Activated naive CD4-positive, alpha-beta T cell treated with Interleukin-2 at 50 U/mL for 16 hours (primary cell): ENCODE measurements at places on chromosomes 6 and 20.

GRCh38 chr20:48455651-48456365 lies 372.0 kb downstream of the PREX1 start:
- no peak for DNase-seq

DNA sequence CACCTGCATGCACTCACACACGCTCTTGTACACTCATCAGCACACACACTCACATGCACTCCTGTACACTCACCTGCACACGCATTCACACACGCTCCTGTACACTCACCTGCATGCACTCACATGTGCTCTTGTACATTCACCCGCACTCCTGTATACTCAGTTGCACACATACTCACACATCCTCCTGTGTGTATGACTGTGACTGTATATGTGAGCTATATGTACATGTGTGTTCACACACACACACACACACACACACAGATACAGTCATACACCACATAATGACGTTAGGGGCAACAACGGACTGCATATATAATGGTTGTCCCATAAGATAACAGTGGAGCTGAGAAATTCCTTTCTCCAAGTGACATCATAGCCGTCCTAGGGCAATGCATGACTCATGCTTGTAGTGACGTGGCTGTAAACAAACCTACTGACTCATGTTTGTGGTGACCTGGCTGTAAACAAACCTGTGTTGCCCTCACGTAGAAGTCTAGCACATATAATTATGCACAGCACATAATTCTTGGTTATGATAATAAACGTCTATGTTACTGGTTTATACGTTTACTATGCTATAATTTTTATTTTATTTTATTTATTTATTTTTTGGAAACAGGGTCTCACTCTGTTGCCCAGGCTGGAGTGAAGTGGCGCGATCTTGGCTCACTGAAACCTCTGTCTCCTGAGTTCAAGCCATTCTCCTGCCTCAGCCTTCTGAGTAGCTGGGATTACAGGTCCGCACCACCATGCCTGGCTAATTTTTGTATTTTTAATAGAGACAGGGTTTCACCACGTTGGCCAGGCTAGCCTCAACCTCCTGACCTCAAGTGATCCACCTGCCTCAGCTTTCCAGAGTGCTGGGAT lies 22.8 kb upstream of the TAF4 start:
- DNase-seq: peak; percentile 6

GRCh38 chr6:83371423-83371822 lies 59.4 kb downstream of the ME1 start:
- DNase-seq: no peak

- DNase-seq: no peak
Measured at GRCh38 chr20:20461551-20461950, 93.6 kb downstream of the INSM1 start.

GRCh38 chr6:9481292-9482029 lies 933.4 kb downstream of the TFAP2A start:
- no peak for DNase-seq

DNA sequence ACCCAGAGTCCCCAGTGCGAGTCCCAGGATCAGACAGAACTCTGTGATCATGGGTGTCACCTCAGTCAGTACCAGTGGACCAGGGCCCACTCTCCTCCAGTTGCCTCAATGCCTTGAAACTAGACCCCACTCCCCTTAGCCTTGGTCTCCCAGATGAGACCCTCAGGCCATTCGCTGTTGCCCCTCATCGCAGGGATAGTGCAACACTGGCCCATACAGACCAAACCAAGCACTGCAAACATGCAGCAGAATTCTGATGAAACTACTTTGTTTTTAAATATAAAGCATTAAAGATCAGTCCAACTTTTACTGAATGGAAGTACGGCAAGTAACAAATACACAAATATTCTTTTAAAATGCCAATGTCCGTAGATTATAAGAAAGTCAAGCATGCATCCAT lies 101.2 kb upstream of the NT5E start:
- no peak for DNase-seq

GRCh38 chr6:147423111-147423510 lies 85.4 kb upstream of the SAMD5 start:
- DNase-seq: no peak

DNA sequence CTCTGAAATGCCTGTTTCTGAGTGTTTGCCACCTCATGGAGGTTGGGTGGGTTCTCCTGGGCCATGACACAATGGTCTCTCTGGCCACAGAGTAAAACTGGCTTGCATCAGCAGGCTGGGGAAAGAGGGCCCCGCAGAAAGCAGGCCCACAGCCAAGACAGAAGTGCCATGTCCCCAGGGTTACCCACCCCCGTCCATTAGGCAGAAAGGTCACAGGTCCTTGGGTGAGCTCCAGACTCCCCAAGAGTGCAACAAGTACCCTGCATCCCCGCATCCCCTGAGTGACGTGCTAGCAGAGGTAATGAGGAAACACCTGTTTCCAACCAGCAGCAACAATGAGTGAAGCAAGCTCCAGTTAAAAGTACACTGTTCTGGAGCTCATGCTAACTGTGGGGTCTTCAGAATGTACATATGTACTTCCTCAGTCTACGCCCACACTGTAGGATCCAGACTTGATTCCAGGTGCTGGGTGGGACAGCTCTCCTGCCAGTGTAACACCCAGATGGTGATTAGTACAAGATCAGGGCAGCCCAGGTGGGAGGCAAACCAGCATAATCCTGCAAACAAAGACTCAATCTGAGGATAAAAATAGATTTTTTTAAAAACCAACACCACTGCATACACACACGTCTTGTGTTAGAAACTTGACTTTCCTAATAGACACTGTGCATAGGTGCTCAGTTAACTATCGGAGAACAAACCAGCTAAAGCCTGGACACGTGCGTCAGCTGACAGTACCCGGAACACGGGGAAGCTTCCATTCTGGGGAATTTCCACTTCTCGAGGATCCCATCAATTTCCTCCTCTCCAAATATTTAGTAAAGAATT lies 31.5 kb downstream of the RRBP1 start:
- DNase-seq: no peak

GRCh38 chr20:35607003-35607735 lies 8.5 kb upstream of the SPAG4 start:
- DNase-seq: no peak

DNA sequence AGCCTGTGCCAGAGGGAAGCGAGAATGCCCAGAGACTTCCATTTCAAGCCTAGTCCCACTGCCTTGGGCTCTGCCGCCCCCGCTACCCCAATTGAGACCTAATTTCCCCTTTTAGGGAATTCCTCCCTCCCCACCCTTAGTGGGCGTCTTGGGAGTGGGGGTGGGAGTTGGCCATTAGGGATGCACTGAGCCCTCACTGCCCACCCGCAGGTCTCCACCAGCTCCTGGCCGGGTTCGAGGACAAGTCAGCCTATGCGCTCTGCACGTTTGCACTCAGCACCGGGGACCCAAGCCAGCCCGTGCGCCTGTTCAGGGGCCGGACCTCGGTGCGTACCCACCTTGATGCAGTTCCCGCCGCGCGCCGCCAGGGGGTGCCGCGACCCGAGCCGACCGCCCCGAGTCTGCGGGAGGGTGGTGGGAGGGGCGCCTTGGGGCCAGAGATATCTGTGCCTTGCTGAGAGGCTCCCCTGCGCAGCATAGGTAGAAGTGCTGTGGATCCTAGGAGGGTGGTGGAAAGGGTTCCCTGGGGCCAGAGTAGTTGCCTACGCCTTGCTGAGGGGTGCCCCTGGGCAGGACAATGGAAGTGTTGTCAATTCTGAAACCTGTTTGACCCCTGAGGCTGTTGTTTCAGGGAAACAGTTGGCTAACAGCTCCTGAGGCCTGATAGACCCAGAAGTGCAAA lies 9.2 kb downstream of the ITPA start:
- peak; percentile 81 for DNase-seq

DNA sequence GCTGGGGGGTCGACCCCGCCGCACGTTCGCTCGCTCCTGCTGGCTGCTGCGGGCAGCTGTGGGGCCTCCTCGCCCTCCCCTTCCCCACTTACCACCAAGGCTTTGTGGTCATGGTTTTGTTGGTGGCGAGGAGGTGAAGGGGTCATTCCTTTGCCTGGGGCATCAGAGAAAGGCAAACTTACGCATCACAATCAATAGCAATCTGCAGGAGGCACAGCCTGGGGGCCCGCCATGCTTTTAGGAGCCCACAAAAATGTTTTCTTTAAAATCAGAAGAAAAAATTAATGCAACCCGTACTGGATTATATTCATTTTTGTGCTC lies 137.0 kb downstream of the IMPG1 start:
- DNase-seq: no peak

DNA sequence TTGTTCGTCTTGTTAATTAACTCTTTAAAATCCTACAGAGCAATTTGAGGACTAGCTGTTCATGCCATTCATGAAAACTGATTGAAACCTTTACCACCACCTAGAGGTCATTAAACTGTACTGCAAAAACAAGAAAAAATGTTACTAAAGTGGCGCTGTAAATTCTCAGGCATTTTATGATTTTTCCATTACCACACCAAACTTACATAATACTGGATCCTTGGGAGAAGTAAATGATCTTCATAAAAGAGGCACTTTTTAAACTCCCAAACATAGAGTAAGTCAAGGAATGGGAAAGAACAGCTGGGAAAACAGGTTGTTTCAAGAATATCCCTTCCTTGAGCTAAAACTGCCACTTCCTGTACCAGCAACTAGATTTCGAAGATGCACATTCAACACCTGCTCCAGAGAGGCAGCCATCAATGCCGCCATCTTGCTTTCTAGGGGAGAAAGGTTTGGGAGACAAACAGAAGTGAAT lies 54.3 kb downstream of the MYLIP start:
- DNase-seq: no peak

DNA sequence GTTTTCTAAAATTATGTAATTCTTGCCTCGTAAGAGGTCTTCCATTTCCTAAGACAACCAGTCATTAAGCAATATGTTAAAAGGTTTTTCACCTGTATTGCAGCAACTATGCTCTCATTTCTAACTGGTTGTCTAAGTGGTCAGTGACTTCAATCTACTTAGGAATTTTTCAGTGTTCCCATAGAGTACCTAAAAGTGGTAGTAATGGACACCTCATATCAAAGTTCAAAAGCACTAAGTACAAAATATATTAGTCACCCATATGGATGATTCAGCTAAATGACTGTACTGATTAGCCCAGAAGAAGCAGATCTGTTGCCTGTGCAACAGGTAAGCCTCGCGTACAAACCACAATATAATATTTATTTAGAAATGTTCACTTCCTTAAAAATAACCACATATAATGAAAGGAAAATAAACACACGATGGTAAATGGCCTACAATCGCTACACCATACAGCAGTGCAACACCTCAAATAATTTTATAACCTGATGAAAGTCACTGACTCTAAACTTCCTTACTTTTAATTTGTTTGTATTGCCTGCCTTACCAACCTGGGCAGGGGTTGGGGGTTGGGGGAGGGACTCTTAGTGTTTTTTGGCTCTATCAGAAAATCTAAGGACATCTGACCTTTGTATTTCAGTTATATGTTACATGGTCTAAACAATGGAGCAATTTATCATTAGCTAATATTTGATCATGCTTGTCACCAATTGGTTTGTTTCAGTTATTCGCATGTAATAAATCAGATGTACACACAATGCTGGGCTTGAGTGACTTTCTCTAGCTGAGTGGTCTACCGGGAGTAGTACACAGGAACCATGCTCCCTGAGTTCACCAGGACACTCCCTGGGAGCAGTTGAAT lies 105.9 kb downstream of the HIVEP2 start:
- no peak for DNase-seq

- DNase-seq: peak; percentile 50
Measured at GRCh38 chr20:5557123-5557522, 193.1 kb upstream of the SHLD1 start.

DNA sequence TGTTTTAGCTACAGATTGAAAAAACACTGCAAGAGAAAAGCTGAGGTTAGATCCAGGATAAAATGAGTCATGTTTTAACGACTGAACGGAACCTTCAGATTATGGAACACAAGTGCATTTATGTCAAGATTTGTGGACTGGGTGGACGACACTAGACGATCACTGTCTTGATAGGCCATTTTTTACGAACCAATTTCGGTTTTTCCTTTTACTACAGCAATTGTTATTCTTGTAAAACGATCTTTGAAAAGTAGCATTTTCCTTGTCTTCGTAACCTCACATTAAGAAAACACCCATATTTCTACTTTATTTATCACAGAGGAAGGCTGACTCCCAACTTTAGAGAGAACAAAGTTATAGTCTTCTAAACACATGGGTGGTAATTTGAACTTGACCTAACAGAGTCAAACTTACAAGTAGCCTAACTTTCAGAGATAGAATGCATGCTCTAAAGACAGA lies 294.2 kb upstream of the TCF21 start:
- DNase-seq: no peak

GRCh38 chr20:44970243-44970757 lies 4.0 kb downstream of the STK4 start:
- DNase-seq: no peak

DNA sequence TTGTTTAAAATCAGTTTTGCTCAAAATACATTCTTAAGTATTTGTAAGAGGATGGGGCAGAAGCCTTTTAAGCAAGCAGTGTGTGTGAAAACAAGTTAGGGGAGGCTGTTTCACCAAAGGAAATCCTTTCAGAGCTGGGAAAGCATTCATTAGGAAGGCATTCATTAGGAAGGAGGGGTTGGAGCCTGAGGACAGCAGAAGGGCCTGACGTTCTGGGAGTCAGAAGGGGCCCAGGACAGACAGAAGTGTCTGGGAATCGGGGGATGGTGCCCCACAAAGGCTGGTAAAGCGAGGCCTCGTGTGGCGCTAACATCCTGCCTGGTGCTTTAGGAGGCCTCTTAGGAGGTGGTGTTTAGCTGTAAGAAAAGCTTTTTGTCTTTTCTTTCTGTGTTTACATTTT lies 80.6 kb upstream of the NXT1 start:
- no peak for DNase-seq

DNA sequence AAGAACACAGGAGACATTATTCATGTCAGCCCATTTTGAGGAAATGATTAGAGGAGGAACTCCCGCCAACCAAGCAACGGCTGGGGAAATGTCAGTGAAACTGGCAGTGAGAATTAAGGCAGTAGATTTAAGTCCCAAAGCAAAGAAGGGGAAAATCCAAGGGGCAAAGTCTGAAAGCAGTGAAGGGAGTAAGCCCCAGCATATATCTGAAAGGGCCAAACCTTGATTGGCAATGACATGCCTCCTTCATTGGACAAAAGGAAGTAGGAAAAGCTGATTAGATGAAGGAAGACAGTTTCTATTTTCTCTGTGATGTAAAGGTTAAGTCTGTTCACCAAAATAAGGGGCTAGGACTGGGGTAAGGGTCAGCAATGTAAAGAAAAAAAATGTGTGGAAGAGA lies 190.3 kb downstream of the RNF144B start:
- DNase-seq: no peak
